Stimulated activated CD8-positive, alpha-beta memory T cell treated with anti-CD3 and anti-CD28 coated beads, Interleukin-7, amount 100 ng/mL, for 48 hours (primary cell): ENCODE measurements at places on chromosomes 2 and 18.

GRCh38 chr18:31716362-31716761 is 32.0 kb upstream of the B4GALT6 start:
- DNase-seq = no peak

DNA sequence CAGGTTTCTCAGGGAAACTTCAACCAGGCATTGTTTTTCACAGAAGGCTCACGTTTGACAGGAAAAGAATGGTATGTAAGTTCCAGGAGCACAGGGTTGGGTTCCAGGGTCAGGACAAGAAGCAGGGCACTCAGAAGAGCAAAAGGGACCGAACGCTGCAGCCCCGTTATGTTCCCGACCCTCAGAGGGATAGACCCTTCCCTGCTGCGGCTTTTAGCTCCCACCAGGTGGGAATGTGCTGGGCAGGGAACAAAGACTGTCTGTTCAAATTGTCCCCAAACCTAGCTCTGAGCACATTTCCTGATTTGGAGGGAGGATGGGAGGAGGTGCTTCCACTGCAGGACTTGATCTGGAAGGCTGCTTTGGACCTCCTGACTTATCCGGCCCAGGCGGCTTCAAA is 130.1 kb downstream of the RAB3GAP1 start:
- no peak for DNase-seq

GRCh38 chr2:159614534-159615366 is 1.6 kb downstream of the BAZ2B start:
- DNase-seq = no peak

- no peak for DNase-seq
Measured at GRCh38 chr2:36165132-36165531, 190.4 kb upstream of the CRIM1 start.

DNA sequence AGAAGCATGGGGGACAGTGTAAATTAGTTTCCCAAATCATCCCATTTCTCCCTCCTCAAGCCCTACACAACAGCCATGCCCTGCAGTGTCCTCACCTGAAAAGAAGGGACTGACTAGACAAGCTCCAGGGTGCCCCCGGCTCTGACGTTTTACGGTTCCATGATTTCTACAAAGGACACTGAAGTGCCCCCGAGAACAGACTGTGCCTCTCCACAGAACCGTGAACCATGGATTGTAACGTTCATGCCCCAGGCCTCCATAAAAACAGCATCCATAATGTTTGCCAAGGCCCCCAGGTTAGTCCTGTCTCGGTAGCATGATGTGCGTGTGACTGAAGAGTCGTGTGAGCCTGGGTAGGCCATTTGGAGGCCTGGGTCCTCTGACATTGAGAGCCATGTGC is 7.0 kb upstream of the ACOXL start:
- no peak for DNase-seq

DNA sequence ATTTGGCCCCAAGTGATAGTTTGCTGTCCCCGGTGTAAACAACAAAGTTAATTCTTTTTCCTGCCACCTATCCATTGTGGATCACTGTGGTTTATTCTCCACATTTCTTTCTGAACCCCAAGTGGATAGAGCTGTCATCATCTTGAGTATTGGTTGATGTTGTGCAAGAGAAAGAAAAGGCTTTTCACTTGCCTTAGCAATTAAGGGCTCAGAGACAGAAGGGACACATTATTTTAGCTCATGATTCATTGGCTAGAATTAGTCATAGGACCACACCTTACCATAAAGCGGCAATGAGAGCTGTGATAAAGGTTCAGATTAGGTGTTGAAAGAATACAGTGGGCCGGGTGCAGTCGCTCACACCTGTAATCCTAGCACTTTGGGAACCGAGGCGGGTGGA is 442.1 kb upstream of the DCC start:
- DNase-seq = no peak

- no peak for DNase-seq
Measured at GRCh38 chr2:169838743-169839489, 11.7 kb downstream of the UBR3 start.

DNA sequence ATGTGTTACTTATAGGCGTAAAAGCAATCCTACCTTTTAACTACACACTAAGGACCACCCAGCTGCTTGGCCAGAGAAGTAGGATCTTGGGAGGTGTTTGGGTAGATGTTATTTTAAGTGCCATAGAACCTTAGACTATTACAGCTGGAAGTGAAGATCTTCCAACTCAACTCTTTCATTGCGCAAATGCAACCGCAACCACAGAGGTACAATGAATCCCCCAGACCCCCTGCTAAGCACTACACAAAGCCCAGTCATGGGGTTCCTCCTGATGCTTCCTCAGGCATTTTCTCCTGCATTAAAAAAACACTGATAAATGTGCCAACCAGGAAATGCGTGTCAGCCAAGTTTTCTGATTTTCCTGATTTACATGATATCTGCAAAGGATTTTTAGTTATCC is 246.0 kb downstream of the LRRTM1 start:
- no peak for DNase-seq

GRCh38 chr18:64851726-64852125 is 702.8 kb upstream of the LINC00305 start:
- no peak for DNase-seq

GRCh38 chr2:69020496-69021426 is 7.8 kb downstream of the ANTXR1 start:
- DNase-seq = no peak

DNA sequence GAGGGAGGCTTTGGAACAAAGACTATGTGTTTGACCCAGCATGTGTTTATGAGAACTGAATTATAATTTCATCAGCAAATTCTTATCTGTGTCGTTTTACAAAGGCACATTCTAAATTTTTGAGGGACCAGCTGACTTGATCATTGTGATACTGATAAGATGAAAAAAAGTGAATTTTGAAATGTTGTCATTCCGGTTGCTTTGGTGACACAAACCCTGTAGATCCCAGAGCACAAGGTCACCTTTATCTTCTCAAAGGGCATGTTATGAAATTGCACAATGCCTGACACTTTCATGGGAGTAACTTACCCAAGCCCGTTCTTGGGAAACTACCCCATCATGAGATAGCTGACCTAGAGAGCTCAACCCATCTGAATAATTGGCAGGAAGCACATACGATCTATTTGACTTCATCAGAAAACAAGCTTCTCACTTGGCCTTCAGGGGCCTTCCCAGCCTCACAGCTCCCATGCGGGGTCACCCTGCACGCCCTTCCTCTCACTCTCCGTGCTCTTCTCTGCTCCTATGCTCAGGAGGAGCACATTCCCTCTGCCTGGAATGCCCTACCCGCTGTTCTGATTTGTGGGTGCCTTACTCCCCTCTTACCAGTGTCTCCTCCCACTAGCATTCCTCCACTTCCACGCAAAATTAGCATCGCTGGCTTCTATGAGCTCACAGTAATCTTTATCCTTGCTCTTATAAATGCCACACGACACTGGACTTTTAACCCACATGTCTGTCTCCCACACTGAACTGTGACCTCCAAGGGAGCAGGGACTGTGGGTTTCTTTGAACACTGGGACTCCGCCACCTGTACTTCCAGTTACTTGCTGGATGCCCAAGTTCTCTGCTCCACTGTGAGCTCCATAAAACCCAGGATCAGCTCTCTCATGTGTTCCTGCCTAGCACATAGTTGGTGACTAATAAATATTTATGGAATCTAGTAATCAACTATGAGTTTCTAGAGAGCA is 555.8 kb upstream of the ID2 start:
- DNase-seq = no peak

GRCh38 chr2:118980022-118980421 is 38.0 kb downstream of the MARCO start:
- no peak for DNase-seq

DNA sequence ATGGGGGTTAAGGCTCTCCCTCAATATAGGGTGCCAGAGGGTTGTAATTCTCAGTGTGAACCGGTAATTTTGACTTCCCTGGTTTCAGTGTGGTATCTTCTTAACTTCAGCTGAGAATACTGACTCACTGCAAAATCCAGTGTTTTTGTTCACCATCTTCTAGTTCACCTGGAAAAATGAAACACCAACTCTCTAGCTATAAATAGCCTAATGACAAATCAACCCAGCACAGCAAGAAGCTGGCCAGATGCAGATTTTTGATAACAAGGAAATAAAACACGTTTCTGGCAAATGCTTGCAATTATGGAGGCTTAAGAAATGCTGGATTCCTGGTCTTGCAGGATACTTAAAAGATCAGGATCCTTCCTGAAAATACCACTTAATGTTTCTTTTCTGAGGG is 192.3 kb downstream of the CLIP4 start:
- DNase-seq = no peak

GRCh38 chr2:236176417-236176816 is 8.2 kb upstream of the GBX2 start:
- no peak for DNase-seq

DNA sequence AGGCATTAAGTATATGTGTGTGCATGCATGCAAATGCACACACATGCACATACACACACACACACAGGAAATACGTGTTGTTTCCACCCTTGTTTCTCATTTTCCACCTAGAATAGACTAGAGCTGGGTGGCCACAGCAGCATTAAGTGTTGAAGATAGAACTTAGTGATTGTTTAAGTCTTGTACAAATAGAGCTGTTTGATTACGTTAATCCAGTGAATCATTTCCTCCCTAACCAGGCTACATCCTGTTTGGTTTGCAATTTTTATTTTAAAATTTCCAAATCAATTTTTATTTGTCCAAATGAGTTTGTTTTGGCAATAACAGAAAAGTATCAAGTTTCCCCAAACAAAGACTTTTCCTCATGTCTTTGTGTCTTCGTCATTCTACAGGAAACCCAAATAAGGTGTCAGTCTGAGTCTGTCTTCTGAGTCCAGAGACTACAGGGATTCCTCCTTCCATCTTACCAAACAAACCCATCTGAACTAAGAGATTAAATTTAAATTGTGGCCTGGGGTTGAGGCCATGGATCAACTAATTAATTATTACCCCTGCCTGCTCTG is 74.6 kb upstream of the GALNT5 start:
- no peak for DNase-seq

DNA sequence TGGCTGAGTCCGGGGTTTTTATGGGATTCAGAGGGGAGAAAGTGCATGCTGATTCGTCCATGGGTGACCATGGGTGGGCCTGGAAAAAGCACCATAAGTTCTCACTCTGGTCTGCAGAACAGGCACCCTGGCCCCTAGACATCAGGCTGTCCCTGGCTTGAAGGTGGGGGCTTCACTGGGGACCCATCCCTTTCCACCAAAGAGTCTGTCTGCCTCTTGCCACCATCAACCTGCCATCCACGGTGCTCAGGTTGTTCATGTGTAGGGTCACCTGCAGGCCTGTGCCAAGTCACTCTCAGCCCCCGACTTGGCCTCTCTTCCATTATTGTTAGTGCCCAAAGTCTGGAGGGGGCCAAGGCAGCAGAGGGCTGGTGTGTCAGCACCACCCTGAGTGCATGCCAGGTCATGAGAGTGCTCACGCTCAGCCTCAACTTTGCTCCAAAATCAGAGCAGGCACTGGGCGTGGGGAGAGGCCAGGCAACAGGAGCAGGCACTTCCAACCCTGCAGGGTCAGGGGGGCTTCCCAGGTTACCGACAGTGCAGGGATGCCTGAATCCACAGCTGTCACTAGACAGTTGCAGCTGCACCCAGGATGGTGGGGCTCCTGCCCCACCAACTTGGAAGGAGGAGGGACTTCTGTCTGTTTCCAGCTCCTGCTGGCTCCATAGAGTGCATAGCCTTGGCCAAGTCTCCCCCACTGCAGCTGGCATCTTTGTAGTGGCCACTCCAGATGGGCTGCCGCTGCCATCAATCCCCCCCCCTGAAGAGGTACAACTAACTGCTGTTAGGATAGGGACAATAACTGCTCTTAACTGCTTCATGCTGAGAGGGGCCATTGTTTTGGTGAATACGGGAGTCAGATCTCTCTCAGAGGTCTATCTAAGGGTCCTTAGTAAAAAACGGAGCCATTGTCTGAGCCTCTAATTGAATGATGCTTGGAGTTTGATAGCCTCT is 209.3 kb downstream of the AKAIN1 start:
- DNase-seq = no peak

- no peak for DNase-seq
Measured at GRCh38 chr2:134917888-134918525, 615 bp upstream of the CCNT2 start.

- no peak for DNase-seq
Measured at GRCh38 chr2:24830786-24831185, 37.6 kb downstream of the CENPO start.

- DNase-seq = no peak
Measured at GRCh38 chr2:205698286-205699268, 16.3 kb downstream of the NRP2 start.

GRCh38 chr2:84924173-84925106 is 19.0 kb downstream of the TMSB10 start:
- DNase-seq = no peak

- no peak for DNase-seq
Measured at GRCh38 chr2:17206771-17207170, 311.5 kb downstream of the RAD51AP2 start.

- DNase-seq = no peak
Measured at GRCh38 chr2:19802086-19802841, 99.5 kb downstream of the TTC32 start.

- DNase-seq = no peak
Measured at GRCh38 chr2:215059724-215060123, 78.7 kb downstream of the ABCA12 start.

DNA sequence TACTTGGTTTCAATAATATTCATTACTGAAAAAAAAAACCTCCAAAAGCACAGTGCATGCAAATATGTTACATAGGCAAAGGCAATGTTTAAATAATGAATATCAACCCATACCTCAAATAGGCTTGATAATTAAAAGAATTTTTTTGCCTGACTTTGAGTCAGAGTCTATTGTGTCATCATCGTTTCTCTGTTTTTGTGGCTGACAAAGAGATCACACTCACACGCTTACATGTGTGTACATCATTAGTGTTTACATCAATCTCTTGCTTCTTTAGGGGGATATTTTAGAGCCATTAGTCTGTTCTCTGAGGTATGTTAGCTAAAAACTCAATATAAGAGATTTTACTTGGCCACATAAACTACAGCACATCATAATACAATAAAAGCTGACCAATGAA is 150.3 kb upstream of the MMADHC start:
- no peak for DNase-seq
